ENCODE measurements at places on chromosomes 1 and 21. TPM values are rescaled to one million over a fixed set of nuclear protein-coding genes. Genes with fewer than 3 reads are reported as not detected.

GRCh38 chr1:156128654-156129597 is 14.4 kb downstream of the LMNA start:
- peak; percentile 84 for DNase-seq

DNA sequence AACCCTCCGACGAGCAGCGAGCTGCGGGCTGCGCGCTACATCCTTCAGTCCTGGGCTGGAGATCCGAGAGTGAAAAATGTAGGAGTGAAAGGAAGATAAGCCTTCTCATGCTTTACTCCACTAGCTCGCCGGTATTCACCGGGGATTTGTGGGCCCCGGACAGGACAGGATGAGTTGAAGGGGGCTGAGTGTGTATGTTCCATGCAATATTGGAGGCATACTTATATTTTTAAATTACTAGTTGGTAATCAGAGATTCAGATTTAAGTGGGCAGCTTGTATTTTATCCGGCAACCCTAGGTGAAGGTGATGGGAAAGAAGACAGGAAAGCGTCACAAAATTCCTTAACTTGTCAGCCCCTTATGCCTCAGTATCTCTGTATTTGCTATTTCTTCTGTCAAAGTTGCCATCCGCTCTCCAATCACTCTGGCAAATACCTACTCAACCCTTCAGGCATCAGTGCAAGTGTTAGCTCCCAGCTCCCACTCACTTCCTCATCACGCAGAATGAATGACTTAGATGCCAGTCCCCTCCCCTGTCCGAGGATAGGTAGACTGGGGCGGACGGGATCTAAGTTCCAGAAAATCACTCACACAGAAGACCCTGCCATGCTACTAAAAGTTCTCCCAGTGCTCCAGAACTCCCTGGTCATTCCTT is 503 bp upstream of the PIGM start:
- peak; percentile 16 for DNase-seq

DNA sequence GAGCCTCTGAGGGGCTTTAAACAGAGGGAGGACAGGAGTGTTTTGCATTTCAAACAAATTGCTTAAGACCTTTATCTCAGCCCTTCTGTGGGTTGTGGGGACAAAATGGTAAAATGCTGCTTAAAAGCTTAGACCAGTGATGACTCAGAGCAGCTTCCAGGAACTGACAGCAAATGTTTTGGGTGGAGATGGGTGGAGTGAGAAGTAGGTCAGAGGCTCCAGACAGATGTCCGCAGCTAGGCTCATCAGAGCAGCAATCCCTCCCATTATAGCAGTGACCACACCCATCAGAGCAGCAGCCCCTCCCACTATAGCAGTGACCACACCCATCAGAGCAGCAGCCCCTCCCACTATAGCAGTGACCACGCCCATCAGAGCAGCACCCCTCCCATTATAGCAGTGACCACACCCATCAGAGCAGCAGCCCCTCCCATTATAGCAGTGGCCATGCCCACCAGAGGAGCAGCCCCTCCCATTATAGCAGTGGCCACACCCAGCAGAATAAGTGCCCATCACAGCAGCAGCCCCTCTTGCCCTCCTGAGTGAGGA is 532.2 kb downstream of the MATN1 start:
- peak; percentile 87 for DNase-seq

- peak; percentile 47 for DNase-seq
Measured at GRCh38 chr1:11967028-11967547, 13.2 kb upstream of the MFN2 start.

DNA sequence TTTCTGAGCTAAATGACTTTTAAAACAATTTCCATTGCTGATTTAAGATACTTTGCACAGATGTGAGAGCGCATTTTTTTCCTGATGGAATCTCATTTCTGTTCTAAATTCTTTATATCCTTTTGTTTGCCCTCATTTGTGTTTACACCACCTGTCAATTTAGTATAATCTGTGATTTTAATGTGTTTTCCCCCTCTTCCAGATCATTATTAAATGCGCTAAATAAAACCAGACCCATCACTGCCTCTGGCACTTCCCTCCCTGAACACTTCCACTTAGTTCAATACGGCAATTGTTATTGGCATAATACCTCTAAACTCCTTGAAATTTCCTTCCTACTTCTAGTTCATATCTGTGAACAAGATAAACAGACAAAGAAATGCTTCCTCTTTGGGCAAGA is 186.9 kb upstream of the ADGRL2 start:
- DNase-seq: no peak

DNA sequence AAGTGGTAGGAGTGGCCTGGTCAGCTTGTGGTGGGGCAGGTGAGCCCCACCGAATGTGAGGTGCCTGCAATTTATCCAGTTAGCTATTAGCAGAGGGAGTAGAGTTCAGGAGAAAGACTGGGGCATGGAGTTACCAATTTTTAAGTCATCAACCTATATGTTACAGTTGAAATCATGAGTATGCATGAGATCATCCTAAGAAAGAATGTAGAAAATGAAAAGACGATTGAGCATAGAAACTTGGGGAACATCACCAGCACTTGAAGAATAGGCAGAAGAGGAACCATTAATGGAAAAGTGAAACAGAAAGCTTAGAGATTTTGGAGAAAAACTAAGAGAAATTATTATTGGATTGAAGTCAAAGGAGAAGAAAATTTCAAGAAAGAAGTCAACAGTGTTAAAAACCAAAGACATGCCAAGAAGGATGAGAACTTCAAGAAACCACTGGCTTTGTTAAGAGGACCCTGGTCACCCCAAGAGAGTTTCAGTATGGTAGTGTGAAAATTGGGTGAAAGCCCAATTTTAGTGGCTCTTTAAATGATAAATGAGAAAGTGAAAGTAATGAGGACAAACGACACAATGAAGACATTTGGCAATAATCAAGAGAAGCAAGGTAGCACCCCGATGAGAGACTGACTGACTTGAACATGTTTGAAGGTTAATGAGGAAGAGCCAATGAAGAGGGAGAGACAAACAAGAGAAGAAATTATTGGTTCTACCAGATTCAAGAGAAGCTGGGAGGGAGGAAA is 36.7 kb downstream of the DNASE2B start:
- DNase-seq: peak; percentile 35

DNA sequence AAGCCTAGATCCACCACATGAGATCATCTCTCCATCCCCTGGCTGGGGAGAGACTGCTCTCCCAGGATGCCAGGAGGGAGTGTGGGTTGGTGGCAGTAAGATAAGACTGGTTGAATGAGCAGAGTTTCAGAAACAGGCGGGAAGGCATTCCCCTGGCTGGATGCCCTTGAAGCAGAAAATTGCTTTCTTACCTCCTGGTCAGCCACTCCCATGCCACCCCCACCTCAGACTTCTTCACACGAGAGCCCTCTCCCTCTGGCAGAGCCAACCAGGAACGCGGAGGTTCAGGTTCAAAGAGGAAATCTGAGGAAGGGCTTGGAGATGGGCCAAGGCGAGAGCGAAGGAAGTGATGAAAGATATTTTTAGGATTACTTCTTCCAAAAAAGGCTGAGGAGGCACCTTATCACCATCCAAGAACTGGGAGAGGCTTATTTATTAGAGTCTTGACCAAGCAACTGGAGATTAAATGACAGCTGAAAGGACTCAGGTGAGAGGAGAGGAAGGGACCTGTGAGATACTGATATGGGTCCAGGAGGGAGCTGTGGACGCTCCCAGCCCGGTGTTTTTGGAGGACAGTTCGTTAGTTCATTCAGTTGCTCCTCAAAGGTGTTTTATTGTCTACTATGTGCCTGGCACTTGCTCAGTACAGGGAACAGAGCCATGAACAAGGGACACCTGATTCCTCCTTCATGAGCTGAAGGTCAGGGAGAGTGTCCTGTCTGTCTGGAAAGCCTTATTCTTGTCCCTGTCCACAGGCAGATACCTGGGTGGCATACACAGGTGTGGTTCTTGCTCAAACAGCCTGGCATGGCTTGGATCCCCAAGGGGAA is 18.9 kb upstream of the SLC26A9 start:
- peak; percentile 43 for DNase-seq

DNA sequence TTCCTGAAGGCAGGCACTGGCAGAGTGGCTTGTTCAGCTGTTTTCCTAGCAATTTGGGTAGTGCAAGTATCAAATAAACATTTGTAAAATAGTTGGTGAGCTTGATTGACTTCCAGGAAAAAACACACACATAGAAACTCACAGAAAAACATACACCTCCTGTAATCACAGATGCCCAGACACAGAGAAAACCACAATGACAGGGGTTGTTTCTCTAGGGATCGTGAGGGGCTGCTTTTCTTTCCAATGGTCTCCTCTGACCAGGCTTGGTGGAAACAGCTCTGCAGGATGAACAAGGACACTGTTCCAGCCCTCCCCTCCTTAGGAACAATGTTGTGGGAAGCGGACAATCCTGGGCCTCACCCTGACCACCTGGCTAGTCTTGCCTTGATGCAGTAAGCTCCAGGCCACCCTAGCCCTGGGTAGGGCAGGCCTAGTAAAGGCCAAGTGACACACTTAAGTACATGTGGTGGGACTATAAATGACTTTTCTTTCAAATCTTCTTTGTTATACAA is 142.5 kb upstream of the HMGB4 start:
- DNase-seq: no peak

- no peak for DNase-seq
Measured at GRCh38 chr1:47635111-47635510, 197.3 kb downstream of the FOXD2 start.

GRCh38 chr1:202170726-202171125 is 10.3 kb upstream of the PTPN7 start:
- no peak for DNase-seq

GRCh38 chr1:246270236-246270635 is 236.8 kb downstream of the SMYD3 start:
- DNase-seq: no peak

GRCh38 chr1:107328087-107328486 is 187.2 kb downstream of the NTNG1 start:
- no peak for DNase-seq

GRCh38 chr1:51734896-51735745 is 118.2 kb downstream of the OSBPL9 start:
- DNase-seq: no peak

GRCh38 chr1:180585994-180586359 is 27.2 kb downstream of the OVAAL start:
- no peak for DNase-seq

- DNase-seq: no peak
Measured at GRCh38 chr1:203077956-203078355, 7.9 kb downstream of the MYOG start.

- DNase-seq: no peak
Measured at GRCh38 chr1:98783821-98784220, 122.3 kb downstream of the SNX7 start.

Gene C1orf226
- not detected for total RNA-seq

Gene LCE1A
- total RNA-seq: not detected

Gene BMP8B
- 2.4 TPM for total RNA-seq

Gene TEX50
- not detected for total RNA-seq

Gene DLGAP3
- total RNA-seq: under 0.01 TPM

Gene DIO1
- total RNA-seq: 0.39 TPM

Gene S100A12
- not detected for total RNA-seq

Gene BRINP3
- total RNA-seq: not detected

Gene RGL1
- total RNA-seq: 19.2 TPM

Data from RPMI7951 (cell line).